ENCODE measurements at places on chromosomes 7 and 10. TPM values are rescaled to one million over a fixed set of nuclear protein-coding genes. Genes with fewer than 3 reads are reported as not detected.

- no peak overlapping the region for H3K27ac ChIP-seq
- no peak for DNase-seq
- H3K4me1 ChIP-seq = peaks cover 6% of the 10 kb centered on the region
- H3K36me3 ChIP-seq = peaks cover 19% of the 10 kb centered on the region
- H3K4me3 ChIP-seq = no peak overlapping the region
These were observed 83.7 kb downstream of the EPC1 start for GRCh38 chr10:32263300-32263699.

GRCh38 chr7:75844158-75844557, 30.6 kb upstream of the CCL24 start:
- no peak for DNase-seq
- H3K27ac ChIP-seq = no peak overlapping the region
- H3K4me3 ChIP-seq = no peak overlapping the region
- H3K36me3 ChIP-seq = no peaks in the 10 kb centered on the region

GRCh38 chr7:125670926-125671572, 741.4 kb upstream of the POT1 start:
- no peaks in the 10 kb centered on the region for H3K27me3 ChIP-seq
- H3K27ac ChIP-seq = no peak overlapping the region
- no peaks in the 10 kb centered on the region for H3K4me1 ChIP-seq
- H3K36me3 ChIP-seq = no peaks in the 10 kb centered on the region
- no peak for DNase-seq

GRCh38 chr7:85023066-85023712, 163.7 kb downstream of the SEMA3D start:
- peak; percentile 55 for DNase-seq
- H3K4me3 ChIP-seq = no peak overlapping the region
- peaks cover 2% of the 10 kb centered on the region for H3K27me3 ChIP-seq

- H3K4me3 ChIP-seq = no peak overlapping the region
- no peaks in the 10 kb centered on the region for H3K27me3 ChIP-seq
- no peaks in the 10 kb centered on the region for H3K36me3 ChIP-seq
- no peak for DNase-seq
- no peaks in the 10 kb centered on the region for H3K4me1 ChIP-seq
These were observed 88.9 kb downstream of the FAM13C start for GRCh38 chr10:59273445-59273844.

- peak overlapping the region; percentile 46 for H3K27ac ChIP-seq
- peak overlapping the region; percentile 92 for H3K4me3 ChIP-seq
- H3K4me1 ChIP-seq = peaks cover 72% of the 10 kb centered on the region
- H3K36me3 ChIP-seq = peaks cover 85% of the 10 kb centered on the region
- DNase-seq = no peak
These were observed 15.2 kb downstream of the HNRNPF start for GRCh38 chr10:43393606-43394360.

DNA sequence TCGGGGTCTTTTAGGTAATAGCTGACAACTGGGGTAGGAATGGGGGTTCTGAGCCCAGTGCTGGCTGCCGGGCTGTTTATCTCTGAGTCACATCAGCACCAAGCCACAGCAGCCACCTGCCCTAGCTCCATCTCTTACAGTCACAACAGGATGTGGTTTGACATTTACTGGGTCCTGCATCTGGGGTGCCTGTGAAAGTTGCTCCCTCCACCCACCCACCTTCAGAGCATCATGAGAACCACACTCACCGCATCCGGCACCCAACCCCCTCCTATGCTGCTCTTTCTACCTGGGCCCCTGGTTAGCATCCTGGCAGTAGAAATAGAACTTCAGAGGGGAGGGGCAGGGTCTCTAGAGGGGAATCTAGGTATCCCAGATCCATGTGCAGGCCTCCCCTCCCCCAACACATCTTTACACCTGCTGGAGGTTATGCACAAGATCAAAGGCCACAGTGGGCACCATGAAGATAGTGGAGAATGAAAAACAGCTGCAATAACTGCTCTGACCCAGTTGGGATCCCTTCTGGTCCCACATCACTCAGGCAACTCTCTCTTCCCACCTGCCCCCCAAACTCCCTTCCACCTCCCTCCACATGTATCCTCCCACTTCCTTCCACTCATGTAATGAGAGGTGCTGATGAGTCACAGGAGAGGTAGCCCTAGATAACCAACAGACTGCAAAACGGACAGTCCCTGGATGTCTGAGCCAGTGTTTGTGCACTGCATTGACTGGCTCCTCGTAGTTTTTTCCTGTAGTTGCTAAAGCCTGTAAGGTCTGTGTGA, 38.2 kb downstream of the PRSS2 start:
- peak overlapping the region; percentile 100 for H3K27ac ChIP-seq
- DNase-seq = peak; percentile 98
- peak overlapping the region; percentile 73 for H3K4me3 ChIP-seq
- peaks cover 21% of the 10 kb centered on the region for H3K36me3 ChIP-seq
- H3K27me3 ChIP-seq = no peaks in the 10 kb centered on the region

GRCh38 chr10:96370584-96371157, 11.9 kb upstream of the OPALIN start:
- peaks cover 9% of the 10 kb centered on the region for H3K4me1 ChIP-seq
- no peaks in the 10 kb centered on the region for H3K36me3 ChIP-seq
- DNase-seq = peak; percentile 49
- peaks cover 8% of the 10 kb centered on the region for H3K27me3 ChIP-seq

DNA sequence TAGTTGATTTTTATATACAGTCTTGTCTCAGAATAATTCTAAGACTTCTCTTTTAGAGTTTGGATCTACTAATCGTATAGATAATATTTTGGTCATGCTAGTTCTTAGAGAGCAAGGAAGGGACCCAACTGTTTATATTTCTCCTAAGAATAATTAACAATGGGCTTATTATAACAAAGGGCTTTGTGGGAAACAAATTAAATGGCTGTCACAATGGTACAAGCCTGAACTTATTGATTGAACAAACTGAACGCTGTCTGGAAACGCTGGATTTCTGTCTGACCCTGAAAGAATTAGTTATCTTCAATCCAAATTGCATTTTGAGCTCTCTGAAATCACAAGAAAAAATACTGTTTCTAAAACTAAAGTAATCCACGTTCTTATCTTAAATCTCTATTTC, 56.8 kb downstream of the CSTF2T start:
- H3K27ac ChIP-seq = no peak overlapping the region
- no peak overlapping the region for H3K4me3 ChIP-seq
- DNase-seq = no peak

DNA sequence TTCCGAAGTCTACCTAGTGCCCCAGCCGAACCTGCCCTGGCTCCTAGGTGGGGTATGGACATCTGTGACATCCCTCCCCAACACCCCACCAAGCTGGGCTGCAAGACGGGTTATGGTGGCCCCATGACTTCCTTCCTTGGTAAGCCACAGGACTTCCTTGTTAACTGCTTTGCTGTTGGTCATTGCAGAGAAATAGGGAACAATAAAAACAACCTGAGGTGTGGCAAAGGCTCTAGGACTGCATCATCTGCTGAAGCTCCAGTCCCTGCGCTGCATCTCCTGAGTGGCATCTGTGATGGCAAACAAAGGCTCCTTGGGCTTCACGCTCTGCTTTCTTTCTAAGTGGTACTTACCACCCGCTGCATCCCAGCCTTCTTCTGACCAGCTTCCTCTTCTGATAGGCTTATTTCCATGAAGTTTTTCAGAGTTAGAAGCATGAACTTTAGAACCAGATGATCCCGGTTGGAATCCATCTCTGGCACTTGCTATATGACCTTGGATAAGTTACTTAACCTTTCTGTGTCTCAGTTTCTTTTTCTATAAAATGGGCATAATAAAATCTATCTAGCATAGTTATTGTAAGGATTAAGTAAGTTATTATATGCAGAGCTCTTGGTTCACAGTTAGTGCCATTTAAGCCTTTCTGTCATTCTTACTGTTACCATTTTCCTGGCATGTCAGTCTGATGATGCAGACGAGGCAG, 216.8 kb downstream of the RPS24 start:
- peaks cover 30% of the 10 kb centered on the region for H3K4me1 ChIP-seq
- peak; percentile 7 for DNase-seq
- H3K4me3 ChIP-seq = no peak overlapping the region
- peak overlapping the region; percentile 52 for H3K27ac ChIP-seq
- H3K36me3 ChIP-seq = no peaks in the 10 kb centered on the region
- peaks cover 6% of the 10 kb centered on the region for H3K27me3 ChIP-seq

DNA sequence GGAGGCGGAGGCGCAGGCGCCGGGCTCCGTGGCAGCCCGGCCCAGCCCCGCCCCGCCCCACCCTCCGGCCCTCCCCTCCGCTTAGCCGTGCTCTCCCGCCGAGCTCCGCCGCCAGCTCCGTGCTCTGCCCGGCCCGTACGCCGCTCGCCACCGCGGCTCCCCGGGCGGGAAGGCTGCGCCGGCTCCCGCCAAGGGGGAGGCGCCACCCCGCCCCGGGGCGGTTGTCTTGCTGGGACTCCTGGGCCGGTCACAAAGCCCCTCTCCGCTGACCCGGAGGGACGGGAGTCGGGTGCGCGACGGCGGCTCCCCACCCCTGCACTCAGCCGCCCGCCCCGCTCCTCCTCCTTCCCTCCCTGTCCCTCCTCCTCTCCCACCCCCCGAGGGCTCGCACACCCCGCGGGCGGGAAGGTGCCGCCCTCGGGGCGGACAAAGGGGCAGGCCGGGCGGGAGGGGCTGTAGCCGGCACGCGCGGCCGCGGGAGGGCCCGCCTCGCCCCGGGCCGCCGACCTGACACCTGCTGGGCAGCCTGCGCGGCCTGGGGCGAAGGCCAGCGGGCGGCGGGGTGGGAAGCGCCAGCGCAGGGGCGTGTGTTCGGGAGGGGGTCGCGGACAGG, 11.5 kb upstream of the SP8 start:
- no peak overlapping the region for H3K27ac ChIP-seq
- no peak for DNase-seq
- H3K36me3 ChIP-seq = no peaks in the 10 kb centered on the region

GRCh38 chr7:17462131-17462631, 163.7 kb downstream of the AHR start:
- H3K4me3 ChIP-seq = no peak overlapping the region
- DNase-seq = no peak
- peaks cover 21% of the 10 kb centered on the region for H3K4me1 ChIP-seq
- H3K27ac ChIP-seq = no peak overlapping the region
- H3K36me3 ChIP-seq = peaks cover 3% of the 10 kb centered on the region
- H3K27me3 ChIP-seq = peaks cover 3% of the 10 kb centered on the region

DNA sequence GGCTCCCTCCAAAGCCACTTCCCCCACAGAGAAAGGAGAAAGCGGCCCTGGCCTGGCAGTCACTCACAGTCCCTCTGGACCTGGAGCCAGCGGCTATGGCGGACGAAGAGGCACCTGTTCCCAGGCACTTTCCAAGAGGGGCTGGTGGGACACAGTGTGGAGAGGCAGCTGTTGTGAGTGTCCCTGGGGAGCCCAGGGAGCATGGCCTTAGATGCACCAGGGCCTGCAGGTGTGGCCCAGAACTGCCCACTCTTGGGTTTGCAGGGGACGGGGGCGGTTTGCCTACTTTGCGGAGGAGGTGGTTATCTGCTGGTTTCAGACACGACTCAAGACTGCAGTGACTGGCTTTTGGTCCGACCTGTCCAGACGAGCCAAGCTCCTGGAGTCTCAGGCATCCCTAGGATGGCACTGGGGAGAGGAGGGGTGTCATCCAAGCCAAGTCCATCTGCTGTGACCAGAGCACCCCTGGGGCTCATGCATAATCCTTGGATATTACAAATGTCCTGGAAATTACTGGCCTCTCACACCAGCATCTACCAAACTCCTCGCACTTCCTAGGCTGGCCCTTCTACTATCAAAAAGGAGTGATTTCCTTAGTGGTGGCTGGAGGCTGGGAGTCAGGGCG, 18.4 kb downstream of the CTBP2 start:
- no peaks in the 10 kb centered on the region for H3K4me1 ChIP-seq
- no peak for DNase-seq
- H3K36me3 ChIP-seq = no peaks in the 10 kb centered on the region

- H3K36me3 ChIP-seq = peaks cover 5% of the 10 kb centered on the region
- no peak for DNase-seq
- H3K27me3 ChIP-seq = no peaks in the 10 kb centered on the region
These were observed 1.5 kb upstream of the ZNF775 start for GRCh38 chr7:150377635-150378034.

CHN2 gene
- total RNA-seq = 2.4 TPM

CPED1 gene
- 0.17 TPM for total RNA-seq

GNAT3 gene
- not detected for total RNA-seq

CPA4 gene
- total RNA-seq = not detected

KIF20B gene
- total RNA-seq = 66.4 TPM

SYT15 gene
- total RNA-seq = 0.79 TPM

MYH16 gene
- not detected for total RNA-seq

CCL24 gene
- not detected for total RNA-seq
